ENCODE measurements at places on chromosomes 3 and 15. TPM values are rescaled to one million over a fixed set of nuclear protein-coding genes. Genes with fewer than 3 reads are reported as not detected.

Gene IL5RA
- total RNA-seq = not detected

- DNase-seq = no peak
Measured at GRCh38 chr15:73425510-73425909, 17.5 kb upstream of the REC114 start.

DNA sequence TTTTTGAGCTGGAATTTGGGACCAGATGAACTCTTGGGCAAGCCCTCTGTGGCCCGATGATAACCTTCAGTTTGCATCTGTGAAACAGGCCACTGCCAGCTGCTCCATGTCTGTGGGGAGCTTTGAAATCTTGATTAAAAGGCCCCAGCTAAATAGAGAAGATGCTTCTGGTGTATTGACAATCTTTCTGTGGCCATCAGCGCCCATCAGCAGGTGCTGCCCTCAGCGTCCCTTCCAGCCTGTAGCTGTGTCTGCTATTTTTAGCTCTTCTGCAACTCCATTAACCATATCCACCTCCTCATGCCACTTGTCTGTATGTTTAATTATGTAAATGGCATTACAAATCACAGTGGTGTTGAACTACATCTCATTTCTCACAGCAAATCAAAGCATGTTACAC is 54.0 kb downstream of the CHCHD6 start:
- DNase-seq = no peak

DNA sequence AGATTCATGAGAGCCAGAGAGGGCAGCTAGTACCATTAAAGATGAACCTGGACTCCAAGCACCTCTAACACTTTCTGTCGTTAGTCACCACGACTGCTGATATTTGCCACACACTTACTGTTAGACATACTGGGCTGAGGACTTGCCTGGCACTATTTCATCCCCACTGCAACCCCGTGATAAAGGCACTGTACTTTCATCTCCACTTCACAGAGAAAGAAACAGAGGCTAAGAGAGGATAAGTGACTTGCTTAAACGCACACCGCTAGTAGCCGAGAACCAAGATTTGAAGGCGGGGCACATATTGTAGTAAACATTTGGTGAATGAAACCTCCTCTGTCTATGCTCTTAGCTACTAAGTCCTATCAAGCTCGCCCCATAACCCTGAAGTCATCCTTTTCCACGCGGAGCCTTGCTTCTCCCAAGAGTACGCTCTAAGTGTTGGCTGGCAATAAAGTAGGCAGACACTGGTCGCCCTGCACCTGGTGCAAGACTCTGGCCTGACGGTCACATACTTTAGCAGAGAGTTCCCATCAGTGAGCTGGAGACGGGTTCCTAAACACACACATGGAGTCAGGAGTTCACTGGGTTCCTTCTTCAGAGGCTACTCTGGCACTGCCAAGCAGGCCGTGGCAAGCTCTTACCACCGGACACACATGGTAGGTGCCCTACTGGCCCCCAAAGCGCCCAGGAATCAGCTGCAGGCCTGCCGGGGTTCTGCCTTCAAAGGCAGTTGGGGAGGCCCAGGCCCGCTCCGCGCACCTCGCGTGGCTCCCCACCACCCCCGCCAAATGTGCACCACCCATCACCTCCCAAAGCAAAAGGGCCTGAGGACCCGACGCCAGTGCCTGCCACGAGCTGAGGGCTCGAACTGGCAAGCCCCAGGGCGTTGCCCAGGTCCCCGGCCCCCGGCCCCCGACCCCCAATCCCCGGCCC is 951 bp downstream of the POMGNT2 start:
- DNase-seq = no peak

Gene MUC13
- 0.33 TPM for total RNA-seq

Gene CX3CR1
- not detected for total RNA-seq

DNA sequence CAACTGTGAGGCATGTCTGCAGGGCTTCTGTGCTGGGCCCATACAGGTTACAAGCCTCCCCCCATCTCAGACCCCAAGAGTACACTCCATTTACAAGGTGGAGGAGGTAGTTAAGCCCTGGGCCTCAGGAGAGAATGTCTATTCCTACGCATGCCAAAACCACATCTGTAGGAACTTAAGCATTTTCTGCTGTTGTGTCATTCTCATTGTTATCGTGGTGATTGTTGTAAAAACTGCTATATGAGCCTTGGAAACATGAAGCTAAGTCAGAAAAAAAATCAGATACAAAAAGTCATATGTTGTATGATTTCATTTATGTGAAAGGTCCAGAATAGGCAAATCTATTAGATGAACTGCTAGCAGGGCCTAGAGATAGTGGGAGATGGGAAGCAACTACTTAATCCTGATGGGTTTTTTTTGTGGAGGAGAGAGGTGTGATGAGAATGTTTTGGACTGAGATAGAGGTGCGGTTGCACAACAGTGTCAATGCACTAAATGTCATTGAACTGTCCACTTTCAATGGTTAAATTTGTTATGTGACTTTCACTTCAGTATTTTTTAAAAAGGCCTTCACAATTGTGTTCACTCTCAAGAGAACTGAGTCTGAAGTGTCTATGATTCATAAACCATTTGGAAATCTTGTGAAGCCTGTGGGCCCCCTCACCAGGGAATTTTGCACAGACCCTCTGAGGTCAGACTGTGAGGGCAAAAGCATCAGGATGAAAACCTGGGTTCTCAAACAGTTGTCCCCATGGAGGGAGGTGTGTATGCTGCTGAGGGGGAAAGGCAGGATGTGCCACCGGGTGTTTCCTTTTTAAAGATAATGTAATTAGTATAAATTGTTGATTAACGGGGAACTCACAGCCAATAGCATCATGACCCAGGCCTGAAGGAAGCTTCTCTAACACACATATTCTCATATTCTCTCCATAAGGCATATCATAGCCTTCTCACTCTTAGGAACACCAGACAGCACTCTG is 3.2 kb downstream of the RTP3 start:
- peak; percentile 67 for DNase-seq

Gene CELSR3
- 3.8 TPM for total RNA-seq

- peak; percentile 96 for DNase-seq
Measured at GRCh38 chr3:114498539-114499370, 204.9 kb downstream of the TIGIT start.

Gene SH2D7
- not detected for total RNA-seq

- DNase-seq = no peak
Measured at GRCh38 chr15:93424131-93424530, 335.1 kb upstream of the RGMA start.

Gene RPL4
- total RNA-seq = 5,951 TPM

- no peak for DNase-seq
Measured at GRCh38 chr3:20103731-20104130, 63.5 kb downstream of the KAT2B start.

DNA sequence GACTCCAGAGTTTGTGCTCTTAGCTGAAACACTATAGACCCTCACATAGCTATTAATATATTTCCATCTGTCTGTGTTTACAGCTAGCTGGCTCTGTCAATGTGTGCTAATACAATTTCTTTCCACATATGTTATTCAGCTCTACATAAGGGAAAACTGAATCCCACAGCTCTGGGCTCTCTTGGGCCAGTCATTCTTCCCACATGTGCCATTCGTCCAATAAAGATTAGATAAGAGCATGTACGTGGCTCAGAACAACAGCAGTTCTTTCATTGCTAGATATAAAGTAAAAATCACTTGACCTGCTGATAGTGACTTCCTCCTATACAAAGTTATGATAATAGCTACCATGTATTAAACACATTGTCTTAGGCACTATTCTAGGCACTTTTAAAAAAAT is 2.8 kb upstream of the ILDR1 start:
- DNase-seq = no peak

- no peak for DNase-seq
Measured at GRCh38 chr3:95752199-95752598, 1062.2 kb upstream of the EPHA6 start.

Gene KNG1
- total RNA-seq = not detected

GRCh38 chr3:14957925-14958324 is 10.5 kb downstream of the NR2C2 start:
- DNase-seq = no peak

DNA sequence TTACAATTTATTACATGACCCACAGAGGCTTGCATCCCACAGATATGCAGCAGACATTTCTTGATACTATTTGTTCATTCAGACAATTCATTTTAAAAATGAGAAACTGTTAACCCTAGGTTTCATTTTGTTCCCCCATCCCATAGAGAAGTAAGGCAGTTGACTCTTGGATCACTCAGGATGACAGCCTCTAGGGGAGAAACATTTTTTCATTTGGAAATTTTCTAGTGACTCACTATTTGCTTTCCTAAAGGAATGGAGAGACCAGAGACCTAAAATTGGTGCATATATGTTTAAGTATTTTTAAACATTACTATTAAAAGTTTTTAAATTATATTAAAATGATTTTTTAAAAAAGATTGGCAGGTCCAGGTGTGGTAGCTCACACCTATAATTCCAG is 19.5 kb upstream of the PHC3 start:
- DNase-seq = no peak

GRCh38 chr3:125316246-125316645 is 58.9 kb downstream of the ZNF148 start:
- DNase-seq = no peak

GRCh38 chr3:22431334-22431733 is 680.3 kb upstream of the ZNF385D start:
- DNase-seq = no peak

DNA sequence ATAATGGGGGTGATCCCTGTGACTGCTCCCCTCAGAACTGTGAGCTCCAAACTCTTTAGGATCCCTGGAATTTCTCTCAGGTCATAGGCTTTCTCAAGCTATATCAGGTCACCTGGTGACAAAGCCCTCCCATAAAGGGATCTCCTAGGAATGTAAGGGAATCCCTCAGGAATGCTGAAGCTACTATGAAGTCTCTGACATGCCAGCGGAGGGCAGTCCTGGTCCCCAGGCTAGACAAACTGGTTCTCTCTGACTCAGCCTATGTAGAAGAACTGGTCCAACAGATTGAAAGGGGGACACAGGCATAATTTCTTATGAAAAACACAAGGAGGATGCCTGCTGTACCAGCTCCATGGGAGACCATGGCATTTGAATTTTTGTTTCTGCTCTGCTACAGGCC is 6.7 kb downstream of the LPCAT4 start:
- DNase-seq = no peak

GRCh38 chr3:190526787-190527762 is 13.2 kb downstream of the IL1RAP start:
- DNase-seq = no peak

DNA sequence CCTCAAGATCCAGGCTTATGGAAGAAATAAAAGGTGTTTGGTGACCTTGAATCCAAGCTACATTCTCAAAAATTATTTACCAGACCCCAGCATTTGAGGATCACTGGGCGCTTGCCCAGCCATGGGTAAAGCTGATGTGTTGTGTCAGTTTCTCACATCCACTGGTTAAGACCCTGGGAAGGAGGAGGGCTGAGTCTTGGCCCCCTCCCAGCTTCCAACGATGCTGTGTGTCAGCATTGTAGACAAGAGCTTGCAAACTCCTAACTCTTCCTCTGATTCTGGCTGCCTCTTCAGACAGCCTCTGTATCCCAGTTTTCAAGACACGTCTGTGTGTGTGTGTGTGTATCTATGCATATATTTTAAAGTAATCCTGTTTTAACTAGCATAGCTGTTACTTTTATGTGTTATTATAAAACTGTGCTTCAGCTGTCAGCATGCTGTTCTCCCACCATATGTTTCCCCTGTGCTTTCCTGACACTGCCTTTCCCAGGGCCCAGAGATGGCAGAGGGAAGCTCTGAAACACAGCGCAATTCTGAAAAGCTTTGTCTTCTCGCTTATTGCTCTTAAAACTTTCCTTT is 157.3 kb upstream of the LRRN1 start:
- DNase-seq = no peak

- peak; percentile 39 for DNase-seq
Measured at GRCh38 chr15:45402955-45403877, 24.9 kb upstream of the GATM start.

GRCh38 chr3:106758459-106758858 is 618.8 kb upstream of the CCDC54 start:
- DNase-seq = no peak

GRCh38 chr3:123636431-123636841 is 51.6 kb upstream of the HACD2 start:
- no peak for DNase-seq

GRCh38 chr3:51819709-51820406 is 40.8 kb upstream of the IQCF6 start:
- DNase-seq = no peak

DNA sequence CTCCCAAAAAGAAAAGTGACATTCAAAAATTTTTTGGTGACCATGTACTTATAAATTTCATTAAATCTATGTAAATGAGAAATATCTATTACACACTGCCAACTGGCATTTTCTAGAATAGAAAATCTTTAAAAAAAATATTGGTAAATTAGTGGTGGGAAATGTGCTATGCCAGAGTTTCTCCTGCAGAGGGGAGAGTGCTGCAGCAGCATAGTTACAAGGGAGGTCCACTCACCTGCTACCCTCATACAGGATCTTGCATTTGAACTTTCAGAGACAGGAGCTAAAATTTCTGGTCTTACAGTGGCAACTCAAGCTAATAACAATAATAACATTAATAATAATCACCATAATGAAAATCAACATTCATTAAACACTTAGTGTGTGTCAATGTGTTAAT is 459.6 kb downstream of the NSUN3 start:
- DNase-seq = peak; percentile 2

Gene NOX5
- 1.1 TPM for total RNA-seq

DNA sequence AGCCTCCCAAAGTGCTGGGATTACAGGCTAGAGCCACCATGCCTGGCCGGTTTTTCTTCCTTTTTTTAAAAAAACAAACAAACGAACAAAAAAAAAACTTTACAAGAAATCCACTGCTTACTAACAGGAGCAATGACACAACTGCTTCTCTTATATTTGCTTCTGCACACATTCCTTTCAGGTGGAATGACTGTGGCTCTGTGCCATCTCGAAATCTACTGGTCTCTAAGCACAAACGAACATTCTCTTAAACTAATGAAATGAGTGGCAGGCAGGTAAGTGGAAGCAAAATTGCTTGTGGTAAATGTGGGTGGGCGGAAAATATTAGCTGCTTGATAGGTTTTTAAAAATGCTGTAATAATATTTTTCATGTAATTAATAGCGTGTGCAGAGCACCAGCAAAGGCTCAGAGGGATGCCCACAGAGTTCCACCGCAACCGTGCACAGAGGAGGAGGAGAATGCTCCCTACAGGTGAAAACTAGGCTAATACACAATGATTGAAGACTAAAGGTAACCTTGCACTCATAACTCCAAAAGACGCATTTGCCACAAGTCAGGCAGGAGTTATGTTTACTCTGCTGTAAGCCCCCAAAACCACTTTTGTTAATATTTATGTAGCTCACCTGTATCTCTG is 77.4 kb downstream of the LSAMP start:
- DNase-seq = no peak

Gene ISLR
- not detected for total RNA-seq

Gene DENND4A
- 9.5 TPM for total RNA-seq

GRCh38 chr3:11954312-11954934 is 49.8 kb upstream of the SYN2 start:
- no peak for DNase-seq

DNA sequence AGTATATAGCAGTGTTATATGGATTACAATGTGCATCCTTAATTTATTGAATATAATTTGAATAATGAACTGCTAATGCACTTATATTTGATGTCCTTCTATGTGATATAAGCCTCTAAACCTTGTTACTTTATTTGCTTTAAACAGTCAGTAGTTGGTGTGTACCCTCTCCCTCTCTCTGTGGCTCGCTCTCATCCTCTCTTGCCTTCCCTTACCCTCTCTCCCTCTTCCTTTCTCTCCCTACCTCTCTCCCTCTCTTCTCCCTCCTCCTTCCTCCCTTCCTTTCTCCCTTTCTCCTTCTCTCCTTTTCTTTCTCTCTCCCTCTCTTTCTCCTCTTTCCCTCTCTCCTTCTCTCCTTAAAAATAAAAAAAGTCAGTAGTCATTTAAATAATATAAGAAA is 28.9 kb downstream of the MGA start:
- no peak for DNase-seq

Gene ZNF774
- 0.76 TPM for total RNA-seq

All from HT1080 (cell line).